ENCODE measurements at places on chromosomes 3 and 15.

DNA sequence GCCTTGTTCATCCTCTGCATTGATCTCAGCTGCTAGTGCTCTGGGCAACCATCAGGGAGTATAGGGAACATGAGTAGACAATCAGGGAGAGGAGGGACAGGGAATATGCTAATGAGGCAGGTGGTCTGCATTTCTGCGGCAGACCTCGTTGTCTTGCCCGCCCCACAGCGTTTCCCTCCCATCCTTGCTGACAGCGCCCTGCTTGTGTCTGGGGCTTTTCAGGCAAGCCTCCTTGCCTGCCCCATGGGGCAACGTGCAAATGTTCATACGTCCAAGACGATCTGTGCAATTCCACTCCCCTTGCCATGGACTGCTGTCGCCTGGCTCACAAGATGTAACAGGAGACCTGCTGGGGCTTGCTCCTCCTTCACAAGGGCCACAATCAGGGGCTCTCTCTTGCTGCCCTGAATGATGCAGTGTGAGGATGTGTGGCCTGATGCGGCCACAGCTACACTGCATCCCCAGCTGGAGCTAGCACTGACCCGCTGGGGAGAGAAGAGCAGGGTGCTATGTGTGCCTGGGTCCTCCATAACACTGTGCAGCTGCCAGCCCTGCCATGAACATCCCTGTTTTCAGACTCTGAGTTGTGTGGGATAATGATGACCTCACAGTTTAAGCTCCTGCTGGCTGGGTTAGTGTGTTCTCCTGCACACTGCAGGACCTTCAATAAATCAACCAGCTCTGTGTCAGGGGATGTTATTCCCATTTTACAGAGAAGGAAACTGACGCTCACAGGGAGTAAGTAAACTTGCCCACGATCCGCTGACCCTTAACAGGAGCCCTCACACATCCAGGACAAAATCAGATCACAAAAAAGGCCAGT lies 211.3 kb downstream of the KLF13 start:
- DNase-seq = no peak

GRCh38 chr3:176631165-176631564 lies 566.1 kb downstream of the TBL1XR1 start:
- no peak for DNase-seq

GRCh38 chr3:131797776-131798175 lies 237.0 kb downstream of the CPNE4 start:
- no peak for DNase-seq

- no peak for DNase-seq
Measured at GRCh38 chr3:141114179-141114745, 63.1 kb downstream of the SPSB4 start.

DNA sequence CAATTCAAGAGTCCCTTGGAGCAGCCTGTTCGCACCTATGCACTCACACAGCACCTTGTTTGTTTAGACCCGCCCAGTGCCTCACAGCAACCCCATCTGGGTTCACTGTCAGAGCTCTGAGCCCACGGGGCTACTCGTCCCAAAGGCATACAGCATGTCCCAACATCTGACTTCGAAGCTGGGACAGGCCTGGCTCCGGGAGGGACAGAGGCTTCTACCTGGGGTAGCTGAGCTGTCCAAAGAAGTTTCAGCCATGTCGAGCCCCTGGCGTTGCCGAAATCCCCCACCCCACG lies 28.6 kb upstream of the CYP11A1 start:
- DNase-seq = no peak

DNA sequence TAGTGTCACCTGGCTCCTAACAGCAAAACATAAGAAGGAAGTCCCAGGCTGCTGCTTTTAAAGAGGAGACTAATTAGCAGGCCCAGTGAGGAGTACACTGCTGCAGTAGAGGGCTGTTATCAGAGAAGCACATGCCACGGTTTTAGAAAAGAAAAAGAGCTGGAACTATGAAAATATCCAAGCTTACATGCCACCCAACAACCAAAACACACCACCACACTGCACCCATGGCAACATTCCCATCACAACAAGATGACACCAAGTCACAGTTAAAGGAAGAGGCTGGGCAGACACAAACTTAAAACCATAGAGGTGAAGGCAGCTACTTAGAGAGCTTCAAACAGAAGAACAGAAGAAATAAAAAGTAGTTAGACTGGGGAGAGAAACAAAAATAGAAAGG lies 37.0 kb downstream of the NPTN start:
- DNase-seq = no peak

DNA sequence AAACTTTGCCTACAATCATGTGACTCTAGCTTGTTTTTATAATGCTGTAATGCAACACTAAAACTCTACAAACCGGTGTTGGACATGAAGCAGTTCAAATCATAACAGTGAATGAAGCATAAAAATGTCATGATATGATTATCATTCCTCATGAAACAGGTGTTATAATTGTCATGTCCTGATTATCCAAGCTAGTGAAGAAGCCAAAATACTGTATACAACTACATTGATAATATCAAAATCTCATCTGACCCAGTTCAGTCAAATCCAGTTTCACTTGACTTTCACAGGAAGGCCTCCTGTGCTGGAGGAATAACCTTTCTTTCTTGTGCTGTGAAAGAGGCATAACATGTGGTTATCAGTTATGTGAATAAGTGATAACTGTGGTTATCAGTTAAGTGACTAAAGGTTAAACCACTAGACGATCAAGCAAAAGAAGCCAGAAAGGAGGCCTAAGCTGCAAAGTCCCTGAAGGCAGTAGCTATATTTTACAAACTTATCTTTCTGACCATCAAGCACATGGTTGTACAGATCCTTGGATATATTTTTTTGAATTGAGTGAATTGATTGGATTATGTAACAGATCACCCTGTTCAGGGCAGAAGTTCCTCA lies 296.4 kb downstream of the TUSC7 start:
- DNase-seq = no peak

- no peak for DNase-seq
Measured at GRCh38 chr15:100631831-100632230, 29.4 kb downstream of the ASB7 start.

DNA sequence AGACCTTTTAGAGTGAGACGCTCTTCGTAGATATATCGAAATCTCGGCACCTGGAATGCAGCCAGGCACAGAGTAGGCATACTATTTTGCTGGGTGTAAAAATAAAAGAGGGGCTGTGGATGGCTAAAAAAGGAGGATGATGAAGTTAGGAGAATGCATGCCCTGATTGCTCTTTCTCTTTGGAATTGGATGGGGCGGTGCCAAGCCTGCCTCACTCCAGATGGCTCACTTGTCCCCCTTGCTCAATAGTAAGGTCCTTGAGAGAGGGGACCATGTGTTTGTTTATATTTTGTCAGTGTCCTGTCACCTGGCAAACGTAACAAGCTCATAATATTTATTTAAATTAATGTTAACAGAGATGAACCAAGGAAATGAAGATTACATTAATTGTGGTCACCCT lies 33.0 kb downstream of the SNRK start:
- DNase-seq = no peak

DNA sequence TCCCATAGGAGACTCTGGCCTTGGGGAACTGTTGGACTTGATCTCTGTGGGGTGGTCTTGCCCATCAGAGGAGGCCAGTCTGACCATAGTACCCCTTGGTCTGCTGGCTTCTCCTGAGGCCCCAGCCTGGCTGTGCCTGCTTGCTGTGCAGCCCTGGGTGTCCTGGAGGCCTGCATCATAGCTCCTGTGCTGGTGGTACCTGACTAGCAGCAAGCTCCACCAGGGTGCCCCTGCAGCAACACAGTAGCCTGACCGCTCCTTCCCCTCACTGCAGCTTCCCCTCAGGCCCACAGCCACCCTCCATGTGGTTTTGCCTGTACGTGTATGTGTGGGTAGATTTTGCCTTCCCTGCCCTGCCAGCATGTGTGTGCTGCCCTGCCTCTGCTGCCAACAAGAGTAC lies 85.6 kb upstream of the TTC14 start:
- no peak for DNase-seq

GRCh38 chr3:190912736-190913135 lies 50.2 kb upstream of the GMNC start:
- DNase-seq = no peak

DNA sequence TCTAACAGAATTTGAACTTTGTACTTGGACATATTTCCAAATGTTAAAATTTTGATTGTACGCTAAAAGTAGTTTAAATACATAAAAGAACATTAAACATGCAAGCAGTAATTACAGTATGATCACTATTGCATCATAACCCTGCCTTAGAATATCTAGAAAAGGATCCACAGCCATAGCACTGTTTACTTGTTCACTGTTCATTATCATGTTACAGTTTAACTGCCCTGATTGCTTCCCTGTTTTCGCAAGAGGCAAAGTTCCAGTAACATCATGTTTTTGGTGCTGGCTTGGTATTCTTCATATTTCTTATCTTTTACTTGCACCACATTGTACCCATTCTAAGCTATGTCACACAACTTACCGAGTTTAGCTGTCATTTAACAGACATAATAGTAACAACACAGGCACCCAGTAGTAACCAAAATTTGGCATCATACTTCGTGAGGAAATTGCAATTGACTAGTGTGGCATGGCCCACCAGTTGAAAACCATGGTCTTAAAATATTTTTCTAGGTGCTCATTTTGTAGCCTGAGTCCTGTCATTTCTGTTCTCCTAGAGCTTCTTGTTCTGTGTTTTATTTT lies 13.3 kb upstream of the TMEM87A start:
- DNase-seq = no peak

GRCh38 chr3:138862531-138862923 lies 27.8 kb upstream of the PIK3CB start:
- peak; percentile 33 for DNase-seq

GRCh38 chr3:82568776-82569338 lies 807.4 kb upstream of the GBE1 start:
- no peak for DNase-seq

Data from Ammon's horn (tissue), 1 donor.